ENCODE measurements at places on chromosomes 12 and 14. TPM values are rescaled to one million over a fixed set of nuclear protein-coding genes. Genes with fewer than 3 reads are reported as not detected.

KIF21A gene
- total RNA-seq: 12.0 TPM

DNA sequence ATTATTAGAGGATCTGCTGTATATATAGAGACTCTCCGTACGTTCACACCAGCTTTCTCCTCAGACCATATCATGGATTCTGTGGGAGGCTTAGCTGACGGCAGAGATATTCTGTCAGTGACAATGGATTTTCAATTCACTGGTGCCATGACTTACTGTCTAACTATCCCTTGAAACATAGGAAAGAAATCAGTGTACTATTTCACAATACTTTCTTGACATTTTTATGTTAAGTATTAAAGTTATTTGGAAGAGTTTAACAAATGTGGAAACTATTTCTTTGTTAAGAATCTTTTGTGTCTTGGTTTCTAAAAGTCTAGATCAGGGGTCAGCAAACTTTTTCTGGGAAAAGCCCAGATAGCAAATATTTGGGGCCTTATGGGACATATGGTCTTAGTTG is 118.5 kb downstream of the GTF2A1 start:
- no peak for DNase-seq
- no peaks in the 10 kb centered on the region for H3K27me3 ChIP-seq
- H3K4me1 ChIP-seq: no peaks in the 10 kb centered on the region
- no peak overlapping the region for H3K4me3 ChIP-seq
- no peaks in the 10 kb centered on the region for H3K36me3 ChIP-seq

KLRC2 gene
- total RNA-seq: not detected

DNA sequence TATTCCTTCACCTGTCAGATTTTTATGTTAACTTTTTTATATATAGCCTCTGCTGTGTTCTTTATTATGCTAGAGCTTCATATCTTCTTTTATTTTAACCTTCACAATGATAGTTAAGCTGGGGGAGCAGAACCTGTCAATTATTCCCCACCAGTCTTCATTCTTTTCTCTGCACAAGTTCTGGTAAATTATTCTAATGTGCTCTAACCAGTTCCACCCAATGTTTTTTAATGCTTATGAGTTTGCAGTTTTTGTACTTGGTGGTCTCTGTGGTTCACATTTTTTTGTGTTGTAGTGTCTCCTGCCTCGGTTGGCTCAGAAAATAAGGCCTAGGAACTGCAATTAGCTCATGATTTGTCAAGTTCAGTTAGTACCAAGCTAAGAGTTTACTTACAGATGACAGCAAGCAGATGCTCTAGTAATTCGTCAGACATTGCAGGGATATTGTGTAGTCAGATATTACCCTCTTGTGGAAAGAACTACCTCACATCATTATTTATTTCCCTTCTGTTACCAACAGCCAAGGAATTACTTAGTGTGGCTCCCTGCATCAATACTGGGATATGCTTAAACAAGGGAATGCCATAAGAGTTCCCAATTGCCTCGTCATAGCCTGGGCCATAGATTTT is 14.5 kb downstream of the DYRK2 start:
- H3K36me3 ChIP-seq: no peaks in the 10 kb centered on the region
- H3K4me3 ChIP-seq: no peak overlapping the region

- H3K4me3 ChIP-seq: no peak overlapping the region
- no peak for DNase-seq
- H3K36me3 ChIP-seq: no peaks in the 10 kb centered on the region
- no peaks in the 10 kb centered on the region for H3K27me3 ChIP-seq
- H3K27ac ChIP-seq: no peak overlapping the region
- H3K4me1 ChIP-seq: no peaks in the 10 kb centered on the region
Measured at GRCh38 chr12:89200217-89200616, 152.1 kb downstream of the DUSP6 start.

DNA sequence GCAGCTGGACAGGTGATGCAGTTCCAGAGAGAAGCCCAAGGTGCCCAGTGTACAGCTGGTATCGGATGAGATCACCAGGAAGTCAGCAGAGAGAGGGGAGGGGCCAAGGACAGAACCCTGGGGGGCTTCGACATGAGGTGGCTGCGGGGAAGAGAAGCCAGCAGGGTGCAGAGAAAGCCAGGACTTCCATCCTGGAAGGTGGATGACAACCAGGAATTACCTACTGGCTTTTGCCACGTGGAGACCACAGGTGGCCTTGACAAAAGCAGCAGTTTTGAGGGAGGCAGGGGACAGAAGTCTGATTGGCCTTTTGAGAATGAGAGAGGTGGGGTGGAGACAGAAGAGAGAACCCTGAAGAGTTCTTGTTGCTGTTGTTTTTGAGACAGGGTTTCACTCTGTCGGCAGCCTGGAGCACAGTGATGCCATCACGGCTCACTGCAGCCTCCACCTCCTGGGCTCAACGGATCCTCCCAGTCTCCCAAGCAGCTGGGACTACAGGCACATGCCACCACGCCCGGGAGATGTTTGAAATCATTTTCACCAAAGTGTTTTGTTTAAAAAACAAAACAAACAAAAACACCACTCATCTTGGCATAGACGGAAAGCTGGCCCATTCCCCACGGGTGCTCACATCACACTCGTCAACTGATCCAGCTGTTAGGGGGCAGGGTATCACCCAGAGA is 35.2 kb downstream of the CDC42BPB start:
- no peak for DNase-seq
- H3K36me3 ChIP-seq: no peaks in the 10 kb centered on the region
- H3K4me3 ChIP-seq: no peak overlapping the region
- H3K27me3 ChIP-seq: no peaks in the 10 kb centered on the region

DNA sequence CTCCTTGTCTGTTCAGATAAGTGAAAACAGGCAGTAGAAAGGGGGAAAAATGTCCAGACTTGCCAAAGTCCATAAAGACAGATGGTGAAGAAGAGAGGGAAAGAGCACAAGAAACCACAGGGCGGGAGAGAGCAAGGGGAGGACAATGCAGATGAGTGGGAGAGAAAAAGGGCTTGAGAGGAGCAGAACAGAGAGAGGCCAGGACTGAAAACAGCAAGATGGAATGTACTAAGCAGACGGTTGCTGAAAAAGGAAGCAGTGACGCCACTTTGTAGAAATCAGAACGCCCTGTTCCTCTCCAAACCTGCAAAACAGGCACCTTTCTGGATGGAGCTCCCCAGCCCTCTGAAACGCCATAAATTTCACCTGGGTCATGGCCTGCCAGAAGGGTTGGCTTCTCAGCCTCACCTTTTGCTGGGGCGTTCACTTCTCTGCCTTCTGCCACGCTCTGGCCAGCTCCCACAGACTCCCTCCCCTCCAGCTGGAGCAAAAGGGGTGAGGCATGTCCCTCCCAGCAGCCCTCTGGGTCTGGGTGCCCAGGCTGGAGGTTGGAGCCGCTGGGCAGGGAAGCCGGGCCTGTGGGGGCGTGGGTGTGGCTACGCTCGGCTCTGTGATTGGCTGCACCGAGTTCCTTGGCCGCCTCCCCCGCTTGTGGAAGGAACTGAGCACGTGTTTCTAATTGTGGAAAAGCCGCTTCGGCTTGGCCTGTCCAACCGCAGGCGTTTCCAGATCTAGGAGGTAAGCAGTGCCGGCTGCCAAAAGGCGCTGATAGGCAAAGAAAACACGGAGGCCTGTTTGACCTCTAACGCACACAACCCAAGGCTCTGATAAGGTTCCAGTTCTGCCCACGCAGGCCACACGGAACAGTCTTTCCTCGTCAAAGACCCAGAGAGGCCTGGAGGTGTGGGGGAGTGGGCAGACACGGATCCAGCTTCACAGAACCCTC is 29.3 kb downstream of the SLC7A8 start:
- DNase-seq: peak; percentile 97
- no peaks in the 10 kb centered on the region for H3K27me3 ChIP-seq
- peak overlapping the region; percentile 96 for H3K27ac ChIP-seq
- H3K4me3 ChIP-seq: peak overlapping the region; percentile 1
- H3K4me1 ChIP-seq: peaks cover 19% of the 10 kb centered on the region

DNA sequence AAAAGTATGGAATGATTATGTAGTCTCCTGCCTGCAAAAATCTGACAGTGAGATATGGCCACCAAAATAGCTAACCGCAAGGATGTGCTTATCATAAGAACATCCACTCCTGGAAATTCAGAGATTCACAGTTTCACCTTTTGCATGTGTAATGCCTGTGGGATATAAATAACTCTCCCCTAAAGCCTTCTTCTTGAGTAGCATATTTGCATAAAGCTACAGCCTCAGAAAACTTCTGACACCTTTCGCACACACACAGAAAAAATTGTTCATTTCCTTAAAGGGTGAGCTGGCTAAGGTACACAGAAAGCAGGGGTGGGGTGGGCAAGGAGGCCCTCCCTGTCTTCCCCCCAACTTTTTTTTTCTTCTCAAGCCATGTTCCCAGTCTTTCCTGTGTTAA is 3.1 kb upstream of the IGF1 start:
- no peaks in the 10 kb centered on the region for H3K36me3 ChIP-seq
- no peaks in the 10 kb centered on the region for H3K4me1 ChIP-seq
- no peak for DNase-seq
- no peaks in the 10 kb centered on the region for H3K27me3 ChIP-seq

GRCh38 chr12:21516281-21516680 is 9.8 kb upstream of the SPX start:
- H3K4me3 ChIP-seq: no peak overlapping the region
- no peaks in the 10 kb centered on the region for H3K4me1 ChIP-seq
- H3K27ac ChIP-seq: no peak overlapping the region
- no peaks in the 10 kb centered on the region for H3K27me3 ChIP-seq
- H3K36me3 ChIP-seq: no peaks in the 10 kb centered on the region
